Stimulated activated CD4-positive, alpha-beta T cell treated with anti-CD3 and anti-CD28 coated beads, Interleukin-1b, Interleukin-23, amount 100 ng/mL, for 24 hours (primary cell): ENCODE measurements at places on chromosomes 12 and 14.

GRCh38 chr14:56844406-56845002, 34.2 kb upstream of the OTX2 start:
- no peak for DNase-seq

DNA sequence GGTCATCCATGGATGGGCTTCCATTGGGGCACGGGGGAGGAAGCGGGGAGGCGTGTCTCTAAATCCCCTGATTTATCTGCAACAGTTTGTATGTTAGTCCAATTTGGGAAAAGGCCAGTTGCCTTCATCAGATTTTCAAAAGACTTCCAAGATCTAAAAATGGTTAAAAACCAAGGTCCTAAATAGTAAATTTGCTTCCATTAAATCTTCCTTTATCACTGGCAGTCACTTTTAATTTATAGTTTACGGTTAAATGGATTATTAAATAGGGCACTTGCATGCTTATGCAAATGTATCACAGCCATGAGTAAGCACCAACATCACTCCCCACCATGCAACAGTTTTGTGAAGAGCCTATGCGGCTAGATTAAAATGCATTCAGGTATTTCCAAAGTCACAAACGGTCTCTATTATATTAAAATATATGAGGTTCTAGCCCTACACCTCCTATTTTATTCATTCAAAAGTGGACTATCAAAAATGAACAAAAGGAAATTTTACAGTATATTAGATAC, 108.2 kb upstream of the GPHB5 start:
- no peak for DNase-seq

DNA sequence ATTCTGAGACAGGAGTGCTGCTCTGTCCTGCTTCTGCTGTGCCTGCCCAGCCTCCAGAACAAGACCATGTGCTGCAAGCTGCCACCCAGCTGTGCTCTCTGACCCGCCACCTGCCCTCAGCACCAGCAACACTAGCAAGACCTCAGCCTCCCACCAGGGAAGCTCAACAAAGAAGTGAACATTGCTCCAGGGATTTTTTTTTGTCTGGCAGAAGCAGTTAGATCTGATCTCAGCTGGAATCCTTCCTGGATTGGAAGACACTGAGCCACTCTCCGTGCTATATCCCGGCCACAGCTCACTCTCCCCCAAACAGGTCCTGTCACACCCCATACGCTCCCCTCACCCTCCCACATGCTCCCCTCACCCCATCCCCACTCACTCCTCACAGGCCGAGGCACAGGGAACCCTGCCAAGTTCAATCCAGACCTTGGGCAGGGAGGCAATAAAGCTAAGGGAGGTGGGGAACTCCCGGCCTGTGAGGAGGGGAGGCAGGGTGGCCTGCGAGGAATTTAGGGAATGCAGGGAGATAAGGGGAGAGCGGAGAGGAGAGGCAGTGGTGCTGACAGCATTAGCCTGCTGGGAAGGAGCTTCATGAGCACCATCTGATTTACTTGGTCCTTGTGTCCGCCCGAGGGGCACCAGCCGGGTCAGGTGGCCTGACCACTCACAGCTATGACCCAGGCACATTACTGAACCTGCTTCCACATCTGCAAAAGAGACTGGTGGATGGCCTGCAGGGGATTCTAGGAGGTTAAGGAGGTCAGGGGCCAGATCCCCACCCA, 29.7 kb downstream of the CCDC85C start:
- DNase-seq: no peak

GRCh38 chr14:100238419-100239210, at the start of gene YY1:
Gene YY1 (plus strand): TSS chr14:100239144. CDS start chr14:100239245, 101 bp downstream.
- peak; percentile 96 for DNase-seq

GRCh38 chr12:40693207-40693821, 1.1 kb downstream of the CNTN1 start:
- no peak for DNase-seq

- DNase-seq: no peak
Observed at GRCh38 chr14:93548102-93548843, 117.5 kb downstream of the UNC79 start.

GRCh38 chr12:14473707-14474287, 93.9 kb downstream of the PLBD1 start:
- no peak for DNase-seq

DNA sequence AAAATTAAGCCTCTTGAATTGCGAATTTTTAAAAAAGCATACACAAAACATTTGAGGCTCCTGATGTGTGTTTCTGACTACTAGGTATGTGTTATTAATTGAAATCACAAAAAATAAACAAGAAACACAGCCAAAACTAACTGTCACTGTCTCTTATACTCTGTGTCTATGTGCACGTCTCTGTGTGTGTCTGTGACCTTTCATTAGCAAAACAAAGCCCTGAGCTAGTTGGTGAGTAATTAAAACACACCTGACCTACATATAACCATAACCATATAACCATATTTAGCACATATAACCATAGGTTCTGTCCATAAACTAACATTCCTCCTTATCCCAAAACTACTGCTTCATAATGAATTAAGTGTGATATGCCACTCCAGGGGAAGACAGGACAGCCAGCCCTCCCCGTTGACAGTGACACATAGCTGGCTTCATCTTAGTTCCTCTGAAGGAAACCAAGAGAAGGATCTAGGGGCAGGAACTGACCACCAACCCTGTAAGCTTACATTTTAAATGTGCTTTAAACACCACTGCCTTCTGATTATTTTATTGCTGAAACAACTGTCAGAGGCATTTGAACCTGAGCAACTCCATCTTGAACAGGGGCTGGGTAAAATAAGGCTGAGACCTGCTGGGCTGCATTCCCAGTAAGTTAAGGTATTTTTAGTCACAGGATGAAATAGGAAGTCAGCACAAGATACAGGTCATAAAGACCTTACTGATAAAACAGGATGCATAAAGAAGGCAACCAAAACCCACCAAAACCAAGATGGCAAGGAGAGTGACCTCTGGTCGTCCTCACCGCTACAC, 106.7 kb downstream of the PPP2R5E start:
- DNase-seq: no peak

DNA sequence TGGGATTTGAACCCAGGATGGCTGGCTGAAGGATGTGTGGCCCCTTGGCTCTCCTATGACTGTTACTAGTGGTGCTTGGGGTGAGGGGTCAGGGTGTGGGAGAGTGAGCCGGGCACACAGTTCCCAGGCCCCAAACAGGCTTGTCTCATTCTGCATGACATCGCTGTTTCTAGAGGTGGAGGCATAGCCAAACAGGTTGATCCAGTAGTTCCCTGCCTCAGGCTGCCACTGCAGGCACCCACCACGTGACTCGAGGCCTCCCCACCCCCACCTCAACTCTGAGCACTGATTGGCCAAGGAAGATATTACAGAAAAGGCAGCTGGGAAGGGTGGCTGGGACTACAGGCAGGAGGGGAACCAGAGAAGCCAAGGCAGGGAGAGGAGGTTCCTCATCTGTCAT, 102.6 kb downstream of the NCOR2 start:
- DNase-seq: no peak

GRCh38 chr14:65433157-65433556, 20.6 kb downstream of the FUT8 start:
- DNase-seq: no peak

- DNase-seq: no peak
Observed at GRCh38 chr12:67319936-67320335, 50.8 kb downstream of the CAND1 start.

- no peak for DNase-seq
Observed at GRCh38 chr14:97446087-97446486, 648.9 kb downstream of the VRK1 start.

GRCh38 chr12:57724003-57724935, 14.3 kb downstream of the AGAP2 start:
- no peak for DNase-seq

DNA sequence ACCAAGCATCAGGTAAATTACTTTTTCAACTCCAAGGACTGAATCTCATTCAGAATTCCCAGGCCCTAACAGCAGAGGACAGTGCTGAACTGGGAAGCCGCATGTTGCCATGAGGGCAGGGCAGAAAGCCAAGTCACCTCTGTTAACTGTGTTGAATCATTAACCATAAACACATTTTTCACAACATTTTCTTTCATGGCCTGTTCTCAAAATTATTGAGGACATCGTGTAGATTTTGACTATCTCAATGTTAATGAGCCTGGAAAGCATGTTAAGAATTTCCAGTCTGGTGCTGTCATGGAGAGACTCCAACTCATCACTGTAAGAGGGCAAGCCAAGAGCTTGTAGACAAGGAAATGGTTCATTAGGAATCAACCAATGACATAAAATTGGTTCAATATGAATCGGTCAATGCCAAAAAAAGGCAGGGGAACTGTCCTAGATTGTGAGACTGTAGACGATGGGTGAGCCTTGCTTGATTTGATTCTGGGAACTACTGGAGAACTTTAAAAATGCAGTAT, 33.7 kb downstream of the CPM start:
- DNase-seq: no peak

DNA sequence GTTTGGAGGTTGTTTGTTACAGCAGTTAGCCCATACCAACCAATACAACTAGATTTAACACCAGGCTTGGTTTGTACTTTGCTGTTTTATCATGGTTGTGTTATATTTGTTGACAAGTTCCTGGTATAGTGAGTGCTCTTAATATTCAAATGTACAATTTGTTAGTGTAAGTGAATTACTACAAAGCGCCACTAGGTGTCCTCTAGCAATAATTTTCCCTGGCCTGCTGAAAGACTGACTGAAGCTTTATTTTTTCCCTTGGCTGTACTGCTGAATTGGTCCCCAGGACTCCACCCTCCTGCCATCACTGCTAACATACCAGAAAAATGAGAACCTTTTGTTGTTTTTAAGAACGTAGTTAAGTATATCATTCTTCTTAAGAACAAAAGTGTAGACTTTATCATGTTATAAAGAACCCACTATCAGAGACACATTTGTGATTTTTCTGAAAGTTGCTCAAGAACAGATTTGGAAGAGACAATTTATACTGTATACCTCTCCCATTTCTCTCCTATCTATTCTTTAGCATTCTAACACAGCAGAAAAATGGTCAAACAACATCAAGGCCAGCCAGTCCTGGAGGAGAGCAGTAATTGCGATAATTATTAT, 75.3 kb upstream of the FAR2 start:
- DNase-seq: no peak

GRCh38 chr12:69927164-69927563, 102.1 kb downstream of the MYRFL start:
- no peak for DNase-seq

- DNase-seq: no peak
Observed at GRCh38 chr12:99767809-99768208, 120.3 kb downstream of the GARIN6 start.

- DNase-seq: no peak
Observed at GRCh38 chr12:92488735-92489134, 214.1 kb upstream of the PLEKHG7 start.

GRCh38 chr12:49050507-49051372, 9.9 kb downstream of the KMT2D start:
- DNase-seq: no peak

- no peak for DNase-seq
Observed at GRCh38 chr14:23183158-23183470, 346 bp downstream of the SLC7A8 start.

- no peak for DNase-seq
Observed at GRCh38 chr14:103886304-103887169, 39.2 kb upstream of the PPP1R13B start.

DNA sequence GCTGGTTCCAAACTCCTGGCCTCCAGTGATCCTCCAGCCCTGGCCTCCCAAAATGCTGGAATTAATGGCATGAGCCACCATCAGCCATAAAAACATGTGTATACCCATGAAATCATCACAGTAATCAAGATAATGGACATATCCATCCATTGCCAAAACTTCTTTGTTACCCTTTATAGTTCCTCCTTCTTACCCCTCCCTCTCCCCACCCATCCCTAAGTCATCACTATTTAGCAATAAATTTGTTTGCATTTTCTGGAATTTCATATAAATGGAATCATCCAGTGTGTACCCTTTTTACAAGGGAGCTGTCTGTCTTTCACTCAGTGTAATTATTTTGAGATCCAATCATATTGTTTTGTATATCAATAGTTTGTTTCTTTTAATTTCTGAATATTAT, 42.4 kb downstream of the RPH3A start:
- DNase-seq: no peak
